Activated naive CD4-positive, alpha-beta T cell treated with anti-CD3 and anti-CD28 coated beads, Interleukin-2, amount 10 ng/mL, durations not matched to agents 7 days and 5 days (primary cell): ENCODE measurements at places on chromosomes 2 and 18.

DNA sequence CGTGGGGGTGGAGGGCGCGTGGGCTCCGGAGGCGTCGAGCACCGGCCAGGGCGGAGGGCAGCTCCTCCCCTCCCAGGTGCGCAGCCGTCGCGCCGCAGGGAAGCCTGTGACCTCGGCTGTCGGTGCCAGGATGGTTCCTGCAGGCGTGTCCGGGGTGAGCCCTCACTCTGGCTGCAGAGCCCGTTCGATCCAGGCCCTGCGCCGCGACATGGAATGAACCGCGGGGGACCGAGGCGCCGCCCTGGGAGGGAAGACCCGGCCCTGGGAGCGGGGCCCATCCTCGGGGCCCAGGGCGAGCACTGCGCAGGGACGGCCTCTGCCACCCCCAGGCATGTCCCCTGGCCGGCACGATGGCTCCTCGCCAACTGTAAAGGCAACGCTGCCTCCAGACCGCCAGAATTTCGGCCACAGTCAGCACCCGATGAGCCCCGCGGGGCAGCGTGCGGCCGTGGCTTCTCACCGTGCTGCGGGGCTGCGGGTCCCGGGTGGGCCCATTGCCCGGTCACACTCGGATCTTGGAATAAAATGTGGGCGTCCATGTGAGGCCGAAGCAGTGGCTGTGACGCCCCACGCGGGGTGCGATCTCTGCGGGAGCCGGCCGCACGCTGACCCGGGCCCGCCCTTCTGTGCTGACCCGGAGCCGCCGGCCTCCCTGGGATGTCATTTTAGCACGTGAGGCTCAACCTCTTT is 26.6 kb downstream of the SALL3 start:
- DNase-seq: no peak

- no peak for DNase-seq
Measured at GRCh38 chr2:44596537-44597320, 235.0 kb downstream of the CAMKMT start.

GRCh38 chr2:107592280-107592624 is 234.4 kb upstream of the RGPD4 start:
- DNase-seq: no peak

GRCh38 chr2:9770308-9771100 is 72.8 kb upstream of the TAF1B start:
- DNase-seq: peak; percentile 73

GRCh38 chr2:26396734-26397298 is 4.9 kb upstream of the DRC1 start:
- DNase-seq: no peak

GRCh38 chr2:33505966-33506365 is 29.5 kb downstream of the RASGRP3 start:
- no peak for DNase-seq

DNA sequence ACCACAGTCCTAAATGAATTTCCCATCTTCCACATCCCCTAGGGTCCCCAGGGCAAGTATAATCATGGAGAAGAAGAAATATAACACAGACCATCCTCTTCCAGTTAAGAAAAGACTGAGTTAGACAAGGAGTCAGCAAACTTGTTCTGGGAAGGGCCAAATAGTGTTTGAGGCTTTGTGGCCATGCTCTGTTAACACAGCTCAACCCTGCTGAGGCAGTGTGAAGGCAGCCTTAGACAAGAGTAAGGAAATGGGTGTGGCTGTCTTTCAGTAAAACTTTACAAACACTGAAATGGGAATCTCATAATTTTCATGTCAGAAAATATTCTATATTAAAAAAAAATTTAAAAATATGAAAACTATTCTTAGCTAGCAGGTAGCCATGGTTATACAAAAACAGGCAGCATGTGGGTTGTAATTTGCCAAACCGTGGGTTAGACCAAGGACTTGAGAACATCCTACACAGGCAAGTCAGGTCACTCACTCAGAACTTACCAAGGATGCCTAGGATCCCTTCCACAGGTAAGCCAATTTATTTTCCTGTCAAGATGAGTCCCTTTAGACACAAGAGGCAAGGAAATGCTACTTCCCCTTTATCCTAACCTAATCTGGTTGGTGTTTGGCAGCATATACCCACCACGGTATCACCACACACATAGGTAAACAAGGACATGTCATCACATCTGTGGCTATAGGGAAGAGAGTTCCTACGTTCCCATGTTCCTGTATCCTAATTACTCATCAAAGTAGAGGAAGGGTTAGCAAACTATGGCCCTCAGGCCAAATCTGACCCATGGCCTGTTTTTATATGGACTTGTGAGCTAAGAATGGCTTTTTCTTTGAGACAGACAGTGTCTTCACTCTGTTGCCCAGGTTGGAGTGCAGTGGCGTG is 31.9 kb downstream of the C2orf74 start:
- no peak for DNase-seq

DNA sequence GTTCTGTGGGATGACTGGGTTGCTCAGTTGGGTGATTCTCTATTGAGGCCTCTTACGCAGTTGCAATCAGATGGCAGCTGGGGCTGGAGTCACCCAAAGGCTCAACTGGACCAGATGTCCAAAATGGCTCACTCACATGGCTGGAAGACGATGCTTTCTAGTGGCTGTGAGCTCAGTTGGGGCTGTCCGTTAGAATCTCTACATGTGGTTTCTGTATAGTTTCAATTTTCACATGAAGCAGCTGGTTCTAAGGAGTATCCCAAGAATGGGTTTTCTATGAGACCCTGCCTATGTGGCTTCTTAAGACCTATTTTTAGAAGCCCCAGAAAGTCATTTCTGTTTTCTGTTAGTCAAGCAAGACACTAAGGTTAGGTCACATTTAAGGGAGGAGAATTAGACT is 4.4 kb downstream of the XRCC5 start:
- no peak for DNase-seq

DNA sequence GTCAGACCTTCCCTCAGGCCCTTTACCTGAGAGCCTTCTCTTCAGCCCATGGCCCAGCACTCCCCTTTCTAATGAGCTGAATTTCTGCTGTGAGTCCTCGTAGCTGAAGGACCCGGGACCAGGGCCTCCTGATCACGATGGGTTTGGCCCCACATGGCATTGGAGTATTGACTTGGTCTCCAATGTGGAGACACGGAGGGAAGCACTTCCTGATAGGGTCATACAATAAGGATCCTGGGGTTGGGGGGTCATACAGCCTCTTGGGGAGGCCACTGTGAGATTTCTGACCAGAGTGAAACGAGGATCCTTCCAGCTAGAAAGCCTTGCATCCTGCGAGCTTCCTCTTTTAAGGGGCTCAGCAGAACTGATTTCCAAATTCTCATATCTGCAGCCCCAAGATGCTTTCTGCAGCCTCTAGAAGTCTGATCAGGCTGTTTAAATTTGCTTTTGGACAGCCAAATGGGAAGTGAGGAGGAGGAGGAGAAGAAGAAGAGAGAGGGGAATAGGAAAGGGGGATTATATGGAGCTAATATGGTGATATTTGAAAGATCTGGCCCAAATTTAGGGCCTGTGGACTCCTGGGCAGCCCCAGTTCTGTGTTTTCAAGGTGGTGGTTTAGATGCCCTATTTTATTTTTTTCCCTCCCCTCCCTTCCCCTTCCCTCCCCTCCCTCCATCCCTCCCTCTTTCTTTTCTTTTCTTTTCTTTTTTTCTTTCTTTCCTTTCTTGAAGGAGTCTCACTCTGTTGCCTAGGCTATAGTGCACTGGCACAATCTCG is 38.9 kb downstream of the RHOB start:
- no peak for DNase-seq

- no peak for DNase-seq
Measured at GRCh38 chr2:73830871-73831401, 2.2 kb downstream of the STAMBP start.

GRCh38 chr2:41375901-41376300 is 671.9 kb upstream of the PKDCC start:
- no peak for DNase-seq

GRCh38 chr18:57771193-57771592 is 31.9 kb downstream of the ATP8B1 start:
- no peak for DNase-seq

DNA sequence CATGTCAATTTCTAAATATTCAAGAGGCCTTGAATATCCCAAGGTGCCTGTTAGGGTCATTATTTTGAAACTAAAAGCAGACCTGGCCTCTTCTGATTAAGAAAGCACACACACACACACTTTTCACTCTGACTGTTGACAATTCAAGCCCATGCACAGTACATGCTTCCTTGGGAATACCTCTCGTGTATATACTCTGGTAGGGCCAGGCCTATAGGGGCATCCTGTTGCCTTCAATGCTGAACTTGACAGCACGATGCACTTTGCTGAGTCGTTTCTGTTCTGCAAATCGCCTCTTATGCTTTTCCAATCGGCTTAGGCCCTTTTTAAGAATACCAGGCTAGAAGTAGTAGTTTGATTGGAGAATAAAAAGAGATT is 40.6 kb downstream of the IWS1 start:
- DNase-seq: no peak

- DNase-seq: no peak
Measured at GRCh38 chr2:71336802-71337201, 5.2 kb downstream of the ZNF638 start.

GRCh38 chr2:25309402-25309801 is 32.3 kb downstream of the DNMT3A start:
- DNase-seq: peak; percentile 81

DNA sequence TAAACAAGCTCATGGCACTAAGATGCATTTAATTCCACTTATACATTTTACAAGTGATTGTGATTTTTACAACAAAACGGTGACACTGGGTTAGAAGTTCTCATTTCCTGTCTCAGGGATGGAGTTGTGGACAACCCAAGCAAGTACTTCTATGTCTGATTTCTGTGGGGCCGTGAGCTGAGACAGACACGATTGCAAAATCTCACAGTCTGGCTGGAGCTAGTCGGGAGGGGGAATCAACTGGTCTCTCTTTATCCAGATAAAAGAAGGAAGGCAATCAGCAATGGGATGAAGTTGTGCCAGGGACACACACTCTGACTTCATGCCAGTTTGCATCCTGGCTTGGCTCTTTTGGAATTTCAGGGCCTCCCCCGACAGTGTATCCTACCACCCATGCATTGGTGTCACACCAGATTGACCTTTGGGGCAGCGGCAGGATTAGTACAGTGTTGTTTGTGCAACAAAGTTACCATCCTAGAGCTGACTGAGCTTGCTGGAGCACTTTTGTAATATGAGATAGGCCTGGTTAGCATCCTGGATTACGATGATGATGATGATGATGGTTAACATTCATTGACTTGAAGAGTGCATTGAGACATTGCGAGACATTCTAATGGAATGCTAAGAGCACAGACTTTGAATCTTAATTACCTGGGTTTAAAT is 98.8 kb downstream of the CTAGE1 start:
- DNase-seq: no peak

GRCh38 chr18:57749604-57749970 is 53.5 kb downstream of the ATP8B1 start:
- no peak for DNase-seq

- peak; percentile 65 for DNase-seq
Measured at GRCh38 chr2:11669454-11670291, at the start of gene NTSR2. NTSR2 (minus strand) TSS chr2:11670195; CDS start chr2:11670129, 66 bp downstream.

GRCh38 chr18:4704781-4705180 is 249.7 kb upstream of the DLGAP1 start:
- no peak for DNase-seq

- DNase-seq: no peak
Measured at GRCh38 chr2:186576614-186577013, 13.2 kb upstream of the ITGAV start.

DNA sequence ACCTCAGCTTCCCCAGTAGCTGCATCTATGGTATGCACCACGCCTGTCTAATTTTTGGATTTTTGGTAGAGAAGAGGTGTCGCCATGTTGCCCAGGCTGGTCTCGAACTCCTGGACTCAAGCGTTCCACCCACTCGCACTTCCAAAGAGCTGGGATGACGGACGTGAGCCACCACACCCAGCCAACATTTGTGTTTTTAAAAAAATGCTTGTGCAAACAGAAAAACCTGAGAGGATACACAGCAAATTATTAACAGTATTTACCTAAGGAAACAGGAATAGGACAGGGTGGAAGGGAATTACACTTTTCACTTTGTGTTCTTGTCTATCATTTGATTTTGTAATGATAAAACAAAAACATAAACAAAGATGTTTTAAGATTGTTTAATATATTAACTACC is 25.1 kb downstream of the NOL10 start:
- DNase-seq: no peak

GRCh38 chr2:28821295-28821958 is 10.8 kb downstream of the SPDYA start:
- peak; percentile 70 for DNase-seq

DNA sequence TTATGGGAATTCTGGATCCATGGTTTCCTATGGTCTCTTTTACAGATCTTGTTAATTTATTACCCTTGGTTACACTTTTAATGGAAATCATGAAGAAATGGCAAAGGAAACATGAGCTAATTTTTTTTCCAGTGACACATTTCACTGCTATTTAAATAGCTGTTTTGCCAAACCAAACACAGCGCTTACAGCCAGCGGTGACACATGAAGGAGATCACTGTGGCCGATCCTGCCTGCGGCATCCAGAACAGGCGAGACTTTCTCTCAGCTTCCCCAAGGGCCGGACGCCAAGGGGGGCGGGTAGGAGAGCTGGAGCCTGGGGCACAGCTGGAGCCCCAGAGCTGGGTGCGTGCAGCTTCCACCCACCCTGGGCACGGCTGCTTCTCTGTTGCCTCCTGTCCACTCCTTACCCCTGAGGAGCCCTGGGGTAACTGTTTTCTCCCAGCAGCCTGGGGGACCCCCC is 81.4 kb upstream of the PKDCC start:
- DNase-seq: no peak

DNA sequence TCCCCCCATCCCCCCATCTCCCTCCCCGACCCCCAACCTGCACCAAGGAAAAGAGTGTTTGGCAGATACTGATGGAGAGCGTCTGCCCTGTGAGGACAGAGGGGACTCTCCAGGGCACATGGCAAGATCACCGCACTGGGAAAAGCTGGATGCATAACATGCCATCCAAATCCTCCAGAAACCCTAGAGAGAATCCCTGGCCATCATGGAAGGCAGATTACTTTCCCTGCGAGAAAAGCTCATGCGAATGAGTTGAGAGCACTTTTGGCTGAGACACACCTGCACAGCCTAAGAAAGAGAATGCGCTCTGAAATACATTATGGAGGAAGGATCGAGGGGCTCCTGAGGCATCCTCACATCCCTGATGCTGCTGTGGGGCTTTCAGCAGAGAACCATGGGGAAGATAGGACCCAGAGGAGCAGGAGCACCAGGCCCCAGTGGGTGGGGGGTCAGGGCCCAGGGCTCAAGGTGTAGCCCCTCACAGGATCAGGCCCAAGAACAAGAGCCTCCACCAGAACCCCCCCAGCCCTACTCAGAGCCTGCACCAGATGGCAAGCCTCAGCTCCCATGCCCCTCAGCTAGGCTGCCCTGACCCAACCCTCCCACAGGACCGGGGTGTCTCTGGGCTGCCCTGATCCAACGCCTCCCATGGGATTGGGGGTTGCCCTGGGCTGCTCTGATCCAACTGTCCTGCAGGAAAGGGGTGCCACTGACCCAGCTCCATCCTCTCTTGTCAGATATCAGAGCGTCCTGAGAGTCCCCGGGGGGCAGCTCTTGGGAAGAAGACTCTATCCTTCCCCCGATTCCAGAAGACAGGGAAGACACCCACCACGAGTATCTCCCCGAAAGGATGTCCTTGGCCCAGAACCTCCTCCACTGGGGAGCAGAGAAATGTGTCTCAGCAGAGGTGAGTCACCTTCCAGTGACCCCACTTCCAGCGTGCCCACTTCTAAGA is 153.4 kb downstream of the NDUFA10 start:
- DNase-seq: no peak
